ENCODE measurements at places on chromosomes 16 and 17.

- DNase-seq = no peak
Observed at GRCh38 chr16:75256696-75257343, 5.4 kb upstream of the BCAR1 start.

DNA sequence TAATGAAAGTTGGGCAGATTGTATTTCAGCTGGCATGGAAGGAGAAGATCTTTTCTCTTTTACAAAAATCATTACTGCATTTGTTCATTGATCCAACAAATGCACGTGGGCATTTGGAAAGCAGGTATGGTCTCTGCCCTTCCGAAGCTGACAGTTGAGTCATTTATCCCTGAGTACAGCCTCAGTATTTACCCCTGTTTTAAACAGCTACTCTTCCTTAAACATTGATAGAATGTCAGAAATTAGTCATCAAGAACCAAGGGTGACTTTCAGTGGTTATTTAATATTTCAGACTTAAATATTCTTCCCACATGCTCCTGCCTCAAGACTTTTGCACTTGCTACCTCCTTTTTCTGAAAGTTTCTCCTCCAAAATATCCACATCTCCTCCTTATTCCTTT, 226.7 kb upstream of the HSBP1 start:
- no peak for DNase-seq

DNA sequence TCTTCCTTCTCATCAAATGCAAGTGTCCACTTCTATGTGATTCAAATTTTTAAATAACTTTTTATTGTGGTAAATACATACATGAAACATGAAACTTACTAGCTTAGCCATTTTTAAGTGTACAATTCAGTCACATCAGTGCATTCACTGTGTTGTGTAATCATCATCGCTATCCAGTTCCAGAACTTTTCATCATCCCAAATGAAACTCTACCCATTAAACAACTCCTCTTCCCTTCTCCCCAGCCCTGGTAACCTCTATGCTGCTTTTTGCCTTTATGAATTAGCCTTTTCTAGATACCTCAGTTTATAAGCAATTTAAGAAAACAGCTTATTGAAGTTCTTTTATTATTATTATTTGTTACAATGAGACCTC, 41.1 kb upstream of the IL34 start:
- DNase-seq = no peak

GRCh38 chr17:69815406-69815805, 259.6 kb upstream of the KCNJ16 start:
- no peak for DNase-seq

DNA sequence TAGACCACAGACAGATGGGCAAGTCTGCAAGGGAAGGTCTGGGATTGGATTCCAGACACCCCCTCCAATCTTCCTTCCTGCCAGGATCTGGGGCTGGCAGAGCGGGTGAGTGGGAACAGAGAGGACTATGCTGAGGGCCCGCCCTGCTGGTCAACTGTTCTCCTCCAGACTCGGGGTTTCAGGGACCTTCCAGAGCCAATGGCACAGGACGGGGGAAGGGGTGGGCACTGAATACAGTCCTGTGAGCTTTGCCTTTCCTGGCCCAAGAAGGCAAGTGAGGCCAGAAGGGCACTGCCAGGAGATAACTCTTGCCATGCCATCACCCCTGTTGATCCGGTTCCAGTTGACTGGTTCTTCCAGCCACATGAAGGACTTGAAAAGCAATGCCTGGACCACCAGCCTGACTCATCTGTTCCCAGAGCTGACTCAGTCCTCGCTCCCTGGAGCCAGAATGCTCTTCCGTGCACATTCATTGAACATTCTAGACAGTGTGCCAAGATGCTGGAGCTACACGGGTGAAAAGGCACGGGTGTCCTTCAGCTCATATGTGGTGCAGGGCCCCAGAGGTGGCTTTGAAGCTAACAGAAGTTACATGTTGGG, 533 bp upstream of the MEFV start:
- DNase-seq = no peak

DNA sequence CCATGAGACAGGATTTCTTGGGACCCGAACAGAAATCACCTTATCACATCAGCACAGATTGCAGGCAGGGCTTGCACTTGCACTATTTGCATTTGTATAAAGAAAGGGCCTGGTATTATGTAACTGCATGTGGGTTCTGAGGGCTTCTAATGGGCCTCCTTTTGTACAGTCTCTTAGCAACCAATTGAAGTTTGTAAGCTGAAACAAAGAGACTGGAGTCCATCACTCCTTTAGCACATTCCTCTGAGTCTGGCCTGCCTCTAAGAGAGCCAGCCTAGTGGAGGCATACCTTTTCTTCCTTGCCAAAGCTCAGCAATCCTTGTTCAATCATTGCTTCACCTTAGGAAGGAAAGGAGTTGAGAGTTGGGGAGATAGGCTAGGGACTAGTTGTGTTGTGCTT, 387.1 kb downstream of the XYLT1 start:
- DNase-seq = no peak

DNA sequence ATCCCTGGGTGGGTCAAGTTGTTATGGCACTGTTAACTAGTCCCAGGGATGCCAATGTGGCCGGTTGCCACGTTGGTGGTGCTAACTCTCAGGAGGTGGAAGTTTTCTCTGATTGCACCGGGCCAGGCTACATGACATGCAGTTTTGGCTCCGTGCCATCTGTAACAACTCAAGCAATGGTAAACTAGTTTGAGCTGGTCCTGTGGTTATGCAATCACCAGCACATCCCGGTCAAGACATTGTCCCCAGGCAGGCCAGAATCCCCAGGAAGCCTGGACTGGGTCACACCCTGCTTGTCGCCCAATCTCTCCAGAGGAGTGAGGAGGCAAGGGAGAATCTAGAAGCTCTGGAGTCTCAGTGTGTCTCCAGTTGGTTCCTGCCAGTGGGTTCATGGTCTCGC, 10.1 kb upstream of the CCL17 start:
- no peak for DNase-seq

DNA sequence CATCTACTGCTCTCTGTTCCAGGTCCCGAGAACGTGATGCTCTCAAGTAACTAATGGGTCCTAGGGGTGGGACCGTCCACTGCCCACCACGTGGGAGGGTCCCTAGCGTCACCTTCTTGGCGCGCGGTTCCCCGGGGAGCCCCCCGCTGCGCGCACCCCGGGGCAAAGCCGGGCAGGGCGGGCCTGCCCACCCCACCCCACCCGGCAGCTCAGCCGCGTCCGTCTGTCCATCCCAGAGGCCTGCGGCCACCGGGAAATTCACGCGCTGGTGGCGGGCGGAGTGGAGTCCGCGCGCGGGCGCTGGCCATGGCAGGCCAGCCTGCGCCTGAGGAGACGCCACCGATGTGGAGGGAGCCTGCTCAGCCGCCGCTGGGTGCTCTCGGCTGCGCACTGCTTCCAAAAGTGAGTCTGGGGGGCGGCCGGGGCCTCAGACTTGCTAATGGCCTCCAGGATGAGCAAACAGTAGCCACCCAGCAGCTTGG, 494 bp downstream of the PRSS41 start:
- no peak for DNase-seq

- DNase-seq = no peak
Observed at GRCh38 chr17:33234930-33235685, 58.0 kb downstream of the ASIC2 start.

GRCh38 chr16:49094471-49094870, 187.2 kb downstream of the CBLN1 start:
- DNase-seq = no peak

DNA sequence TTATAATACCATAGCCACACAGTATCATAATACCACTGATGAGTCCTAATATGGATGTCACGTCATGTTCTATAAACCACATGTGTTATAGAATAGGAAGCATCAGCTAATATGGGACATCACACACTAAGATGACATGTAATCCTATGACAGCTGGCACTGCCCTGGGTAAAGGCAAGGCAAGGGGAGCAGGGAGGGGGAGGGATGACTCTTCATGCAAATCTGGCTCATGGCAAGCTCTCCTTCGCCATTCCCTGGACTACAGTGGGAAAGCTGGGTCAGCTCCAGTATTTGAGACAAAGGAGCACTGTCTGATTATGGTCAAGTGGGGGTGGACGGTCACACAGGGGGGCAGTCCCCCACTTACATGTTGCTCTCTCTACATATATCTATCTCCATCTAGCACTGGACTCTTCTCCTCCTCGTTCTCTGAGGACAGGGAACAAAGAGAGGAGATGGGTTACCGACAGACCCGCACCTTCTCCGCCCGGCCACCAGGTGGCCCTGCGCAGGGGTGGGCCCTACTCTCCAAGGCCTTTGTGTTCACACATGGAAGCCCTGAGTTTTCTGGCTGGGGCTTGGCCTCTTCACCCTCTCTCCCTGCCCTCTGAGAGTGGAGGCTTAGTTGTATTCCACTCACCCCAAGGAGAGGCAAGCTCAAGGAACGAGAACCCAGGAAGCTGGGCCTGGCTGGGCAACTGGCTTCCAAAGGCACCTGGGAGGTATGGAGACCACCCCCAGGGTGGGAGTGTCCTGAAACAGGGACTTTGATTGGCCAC, 23.4 kb upstream of the MPO start:
- DNase-seq = no peak

DNA sequence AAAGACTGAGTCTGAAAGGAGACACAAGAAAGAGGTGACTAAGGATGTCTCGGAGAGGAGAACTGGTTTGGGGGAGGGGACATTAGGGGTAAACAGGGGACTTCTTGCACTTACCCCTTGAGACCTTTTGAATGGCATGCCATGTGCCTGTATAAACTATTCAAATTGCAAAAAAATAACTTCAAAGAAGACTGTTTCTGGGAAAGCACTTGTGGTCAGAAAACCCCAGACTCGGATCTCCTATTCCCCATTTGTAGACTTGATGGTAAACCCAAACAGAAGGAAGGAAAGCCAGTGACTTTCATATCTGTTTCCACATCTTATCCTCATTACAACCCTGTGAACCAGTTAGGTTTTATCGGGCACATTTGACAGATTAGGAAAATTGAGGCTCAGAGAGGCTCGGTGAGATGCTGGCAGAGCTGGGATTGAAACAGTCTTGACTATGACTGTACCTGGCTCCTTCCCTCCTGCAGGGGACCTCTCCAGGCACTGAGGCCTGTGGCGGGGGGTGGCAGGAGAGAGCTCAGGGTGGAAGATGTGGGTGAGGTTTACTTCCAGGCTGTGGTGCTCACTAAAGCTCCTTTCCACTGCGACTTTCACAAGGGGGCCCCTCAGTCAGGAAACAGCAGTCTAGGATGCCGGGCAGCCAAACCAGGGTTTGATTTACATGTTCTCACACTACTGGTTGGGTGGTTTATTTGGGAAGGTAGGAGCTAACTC, 30.5 kb upstream of the PLCG2 start:
- no peak for DNase-seq

- no peak for DNase-seq
Observed at GRCh38 chr17:17485420-17485819, 8.6 kb downstream of the MED9 start.

DNA sequence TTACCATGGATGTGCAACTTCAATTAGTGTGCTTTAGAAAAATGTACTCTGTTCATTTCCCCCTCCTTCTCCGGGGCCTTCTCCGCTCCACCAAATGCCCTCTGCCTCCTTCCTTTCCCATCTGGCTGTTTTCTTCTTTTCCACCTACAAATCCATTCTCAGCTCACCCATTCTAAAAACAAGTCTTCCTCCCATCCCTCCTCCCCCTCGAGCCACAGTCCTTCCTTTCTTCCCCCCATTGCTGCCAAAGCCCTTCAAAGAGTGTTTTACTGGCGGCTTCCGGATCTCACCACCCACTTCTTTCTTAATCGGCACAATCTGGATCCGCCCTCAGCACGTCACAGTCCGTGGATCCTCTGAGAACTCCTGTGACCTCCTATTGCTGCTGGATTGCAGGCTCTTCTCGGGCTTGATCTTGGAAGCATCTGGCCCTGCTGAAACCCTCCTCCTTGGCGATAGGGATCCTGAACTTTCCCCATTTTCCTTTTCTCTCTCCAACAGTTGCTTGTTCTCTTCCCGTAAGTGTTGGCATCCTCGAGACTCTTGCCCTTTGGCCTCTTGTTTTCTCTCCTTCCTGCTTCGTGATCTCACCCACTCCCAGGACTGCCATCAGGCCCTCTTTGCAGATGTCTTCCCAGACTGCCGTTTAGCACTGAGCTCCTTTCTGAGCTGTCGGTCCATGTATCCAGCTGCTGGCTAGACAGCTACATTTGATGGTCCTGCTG, 36.0 kb upstream of the FBXO47 start:
- DNase-seq = no peak
